ENCODE measurements at places on chromosomes 2 and 18.

- peak; percentile 46 for DNase-seq
Measured at GRCh38 chr18:54358495-54359040, 862 bp downstream of the C18orf54 start.

- no peak for DNase-seq
Measured at GRCh38 chr2:55119711-55120487, 69.6 kb upstream of the RTN4 start.

DNA sequence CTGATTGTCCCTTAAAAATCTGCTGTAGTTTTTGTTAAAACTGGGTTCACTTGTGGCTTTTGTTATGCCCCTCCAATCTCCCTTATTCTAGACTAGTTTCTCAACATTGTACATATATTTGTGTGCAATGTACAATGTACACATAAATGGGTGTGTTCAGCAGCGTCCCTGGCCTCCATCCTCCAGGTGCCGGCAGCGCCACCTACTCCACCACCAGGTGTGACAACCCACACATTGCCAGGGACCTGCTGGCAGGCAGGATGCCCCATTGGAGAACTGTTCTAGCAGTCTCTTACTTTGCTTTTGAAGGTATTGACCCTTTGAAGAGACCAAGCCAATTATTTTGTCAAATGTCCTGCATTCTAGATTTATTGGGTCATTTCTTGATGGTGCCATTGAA lies 75.4 kb downstream of the SH3RF3 start:
- DNase-seq, result no peak

DNA sequence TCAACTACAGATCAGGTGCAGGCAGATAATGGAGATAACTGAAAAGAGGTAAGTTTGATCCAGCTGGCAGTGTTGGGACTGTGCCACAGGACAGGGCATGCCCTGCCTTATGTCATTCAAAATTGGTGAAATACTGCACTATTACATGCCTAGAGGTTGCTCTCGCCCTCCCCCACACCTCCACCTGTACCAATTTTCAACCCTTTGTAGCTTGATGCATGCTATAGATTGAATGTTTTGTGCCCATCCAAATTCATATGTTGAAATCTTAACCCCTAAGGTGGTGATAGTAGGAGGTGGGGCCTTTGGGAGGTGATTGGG lies 72.1 kb upstream of the LYPD6B start:
- no peak for DNase-seq

DNA sequence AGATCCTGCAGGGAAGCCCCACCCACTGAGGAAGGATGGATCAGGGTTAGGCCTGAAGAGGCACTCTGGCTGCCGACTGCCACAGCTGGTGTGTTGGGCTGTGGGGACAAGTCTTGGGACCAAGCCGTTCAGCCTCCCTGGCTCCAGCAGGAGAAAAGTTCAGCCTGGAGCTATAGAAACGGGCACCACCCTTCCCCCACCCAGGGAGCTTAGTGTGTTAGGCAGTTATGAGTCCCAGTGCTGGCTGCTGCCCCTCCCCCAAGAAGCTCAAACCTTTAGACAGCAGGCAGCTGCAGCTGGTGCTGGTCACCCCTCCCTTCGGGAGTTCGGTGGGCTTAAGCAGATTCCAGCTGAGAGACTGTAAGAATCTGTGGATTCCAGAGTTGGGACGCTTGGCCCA lies 447.1 kb upstream of the HS6ST1 start:
- no peak for DNase-seq

- peak; percentile 84 for DNase-seq
Measured at GRCh38 chr2:128466376-128466775, 147.7 kb upstream of the HS6ST1 start.

GRCh38 chr18:48887294-48887904 lies 63.4 kb downstream of the SMAD7 start:
- peak; percentile 37 for DNase-seq

- no peak for DNase-seq
Measured at GRCh38 chr2:240935103-240935876, 29.2 kb downstream of the CROCC2 start.

DNA sequence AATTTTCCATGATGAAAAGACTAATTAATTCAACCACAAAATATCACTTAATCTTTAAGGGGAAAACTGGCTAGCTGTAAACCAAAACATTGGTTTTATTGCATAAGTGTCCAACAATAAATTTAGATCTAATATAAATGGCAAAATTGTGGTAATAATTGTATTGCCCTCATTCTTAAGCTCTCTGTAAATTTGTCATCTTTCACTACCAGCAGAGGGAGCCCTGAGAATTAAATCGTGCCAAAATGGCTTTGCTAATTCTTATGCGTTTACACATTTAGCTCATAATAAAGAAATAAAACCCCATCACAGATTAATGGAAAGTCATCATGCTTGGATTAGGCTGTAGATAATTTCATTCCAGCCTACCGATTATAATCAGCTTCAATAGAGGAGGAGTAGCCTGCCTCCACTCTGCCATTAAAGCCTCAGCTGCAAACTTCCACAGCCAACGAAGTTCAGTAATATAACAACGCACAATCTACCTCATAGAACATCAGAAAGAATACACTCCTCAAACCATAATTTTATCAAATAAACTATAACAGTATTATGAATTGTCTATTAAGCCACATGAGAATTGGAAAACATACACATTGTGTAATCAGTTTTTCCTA lies 70.0 kb upstream of the ATP5MC3 start:
- no peak for DNase-seq
